ENCODE measurements at places on chromosomes 3 and 15. TPM values are rescaled to one million over a fixed set of nuclear protein-coding genes. Genes with fewer than 3 reads are reported as not detected.

DNA sequence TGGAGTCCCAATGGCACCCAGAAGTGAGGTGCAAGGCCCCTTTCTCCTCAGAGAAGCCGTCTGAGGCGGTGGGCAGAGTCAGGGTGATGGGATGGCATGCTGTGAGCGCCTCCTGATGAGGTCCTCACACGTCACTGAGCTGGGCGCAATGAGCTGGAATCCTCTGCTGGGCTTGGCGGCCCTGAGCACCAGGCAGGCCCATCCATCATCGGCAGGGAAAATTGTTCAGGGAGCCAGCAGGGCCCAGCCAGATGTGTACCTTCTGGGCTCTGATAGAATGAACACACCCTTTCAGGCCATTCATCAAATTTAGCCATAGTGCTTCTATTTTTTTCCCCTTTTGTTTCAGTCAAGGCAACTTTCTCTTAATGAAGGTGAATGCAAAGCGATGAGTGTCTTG, 43.7 kb downstream of the FAM3D start:
- no peak for DNase-seq

Gene UBA7
- total RNA-seq = 97.4 TPM

Gene FGF12
- total RNA-seq = 1.0 TPM

GRCh38 chr3:4983739-4984510, 4.7 kb downstream of the BHLHE40 start:
- no peak for DNase-seq

Gene TM4SF4
- total RNA-seq = 2.0 TPM

- no peak for DNase-seq
These were observed 523.2 kb downstream of the SOX2 start for GRCh38 chr3:182234881-182235280.

- DNase-seq = no peak
These were observed 313.7 kb downstream of the GAP43 start for GRCh38 chr3:115937054-115937453.

GRCh38 chr15:77516786-77517185, 96.1 kb downstream of the HMG20A start:
- DNase-seq = no peak

DNA sequence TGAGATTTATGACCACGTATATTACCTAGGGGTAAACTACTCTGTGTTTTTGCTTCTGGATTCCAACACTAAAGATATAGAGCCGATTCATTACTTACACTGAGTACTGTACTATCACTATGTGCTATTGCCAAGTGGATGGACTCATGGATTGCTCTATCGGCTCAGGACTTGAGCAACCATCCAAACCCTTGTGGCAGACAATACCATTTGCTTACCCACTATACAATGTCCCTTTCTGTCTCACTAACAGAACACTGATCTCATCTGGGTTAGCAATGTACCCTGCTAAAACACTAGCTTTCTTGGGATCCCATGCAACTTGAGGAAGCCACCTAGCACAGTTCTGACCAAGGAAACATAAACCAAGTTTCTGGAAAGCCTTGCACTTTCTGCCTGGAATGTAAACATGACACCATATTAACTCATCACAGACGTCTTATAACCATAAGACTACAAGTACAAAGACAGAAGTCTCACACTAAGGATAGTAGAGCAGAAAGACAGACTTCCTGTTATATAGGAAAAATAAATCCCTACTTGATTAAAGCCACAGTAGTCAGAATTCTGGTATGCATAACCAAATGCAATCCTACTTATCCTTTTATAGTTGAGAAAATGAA, 38.6 kb downstream of the HACD2 start:
- no peak for DNase-seq

- DNase-seq = no peak
These were observed 58.8 kb downstream of the ARHGAP31 start for GRCh38 chr3:119352863-119353527.

- no peak for DNase-seq
These were observed 23.4 kb downstream of the PXK start for GRCh38 chr3:58356054-58356453.

- DNase-seq = no peak
These were observed 304.4 kb downstream of the KBTBD8 start for GRCh38 chr3:67302489-67302888.

DNA sequence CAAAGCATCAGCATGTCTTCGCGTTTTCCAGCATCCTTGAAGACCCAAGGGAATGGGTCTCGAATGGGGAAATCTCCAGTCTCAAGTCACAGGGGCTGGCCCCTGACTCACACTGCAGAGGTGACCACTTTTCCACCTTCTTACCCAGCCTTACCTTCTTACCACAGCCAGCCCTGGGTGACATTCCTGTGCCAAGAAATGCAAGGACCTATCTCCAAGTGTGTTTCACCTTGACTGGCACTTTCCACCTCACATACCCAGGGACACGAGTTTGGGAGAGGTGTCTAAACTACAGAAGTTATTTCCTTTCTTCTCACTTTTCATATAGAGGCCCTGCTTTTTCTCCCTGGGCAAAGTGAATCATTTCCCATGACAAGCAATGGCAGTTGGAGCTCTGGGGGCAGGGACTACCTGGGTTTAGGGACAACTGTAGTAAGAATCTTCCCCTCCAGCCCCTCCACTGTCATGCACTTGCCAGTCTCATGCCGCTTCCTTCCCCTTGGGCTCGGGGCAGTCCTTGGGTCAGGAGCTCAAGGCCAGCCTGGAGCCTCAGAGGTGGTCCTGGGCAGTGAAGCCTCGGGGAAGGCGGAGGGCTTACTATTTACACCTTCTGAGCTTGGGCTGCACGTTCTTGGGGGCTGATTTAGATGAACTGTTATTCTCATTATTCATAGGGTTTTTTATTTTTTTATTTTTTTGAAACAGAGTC, 16.8 kb downstream of the PAQR5 start:
- DNase-seq = no peak

Gene ATP13A4
- 74.1 TPM for total RNA-seq

DNA sequence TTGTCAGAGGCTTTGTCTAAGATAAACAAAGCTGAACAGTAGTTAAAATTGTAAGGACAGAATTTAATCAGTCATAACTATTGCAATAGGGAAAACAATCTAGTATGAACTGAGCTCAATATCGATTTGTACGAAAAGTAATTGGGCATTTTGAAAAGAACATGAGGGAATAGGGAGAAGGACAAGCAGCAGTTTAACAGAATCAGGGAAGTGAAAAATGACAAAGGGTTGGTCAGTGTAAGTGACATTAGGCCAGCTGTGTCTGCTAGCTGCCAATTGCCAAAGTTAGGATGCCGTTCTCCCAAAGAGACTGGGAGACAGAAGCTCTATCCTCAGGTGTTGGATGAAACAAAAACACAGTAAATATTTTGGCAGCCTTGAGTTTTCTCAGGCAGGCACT, 3.3 kb upstream of the DNAJA4 start:
- DNase-seq = no peak

All from left lung (tissue), 14 donors.